ENCODE measurements at places on chromosomes 12 and 14.

- DNase-seq: no peak
Observed at GRCh38 chr12:130873825-130874224, 2.0 kb downstream of the RAN start.

GRCh38 chr12:117125272-117125613 lies 26.0 kb upstream of the TESC start:
- DNase-seq: no peak

DNA sequence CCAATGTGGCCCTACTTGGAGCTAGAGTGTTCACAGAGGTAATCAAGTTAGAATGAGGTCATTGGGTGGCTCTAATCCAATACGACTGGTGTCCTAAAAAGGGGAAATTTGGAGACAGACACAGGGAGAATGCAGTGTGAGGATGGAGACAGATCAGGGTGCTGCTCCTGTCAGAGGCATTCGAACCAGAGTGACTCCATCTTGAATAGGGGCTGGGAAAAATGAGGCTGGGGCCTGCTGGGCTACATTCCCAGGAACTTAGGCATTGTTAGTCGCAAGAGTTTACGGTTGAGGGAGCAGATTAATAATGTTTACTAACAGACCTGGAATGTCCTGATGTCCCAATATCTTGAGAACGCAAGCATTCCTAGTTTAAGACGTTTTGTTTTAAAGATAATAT lies 20.2 kb downstream of the TNFAIP2 start:
- no peak for DNase-seq

DNA sequence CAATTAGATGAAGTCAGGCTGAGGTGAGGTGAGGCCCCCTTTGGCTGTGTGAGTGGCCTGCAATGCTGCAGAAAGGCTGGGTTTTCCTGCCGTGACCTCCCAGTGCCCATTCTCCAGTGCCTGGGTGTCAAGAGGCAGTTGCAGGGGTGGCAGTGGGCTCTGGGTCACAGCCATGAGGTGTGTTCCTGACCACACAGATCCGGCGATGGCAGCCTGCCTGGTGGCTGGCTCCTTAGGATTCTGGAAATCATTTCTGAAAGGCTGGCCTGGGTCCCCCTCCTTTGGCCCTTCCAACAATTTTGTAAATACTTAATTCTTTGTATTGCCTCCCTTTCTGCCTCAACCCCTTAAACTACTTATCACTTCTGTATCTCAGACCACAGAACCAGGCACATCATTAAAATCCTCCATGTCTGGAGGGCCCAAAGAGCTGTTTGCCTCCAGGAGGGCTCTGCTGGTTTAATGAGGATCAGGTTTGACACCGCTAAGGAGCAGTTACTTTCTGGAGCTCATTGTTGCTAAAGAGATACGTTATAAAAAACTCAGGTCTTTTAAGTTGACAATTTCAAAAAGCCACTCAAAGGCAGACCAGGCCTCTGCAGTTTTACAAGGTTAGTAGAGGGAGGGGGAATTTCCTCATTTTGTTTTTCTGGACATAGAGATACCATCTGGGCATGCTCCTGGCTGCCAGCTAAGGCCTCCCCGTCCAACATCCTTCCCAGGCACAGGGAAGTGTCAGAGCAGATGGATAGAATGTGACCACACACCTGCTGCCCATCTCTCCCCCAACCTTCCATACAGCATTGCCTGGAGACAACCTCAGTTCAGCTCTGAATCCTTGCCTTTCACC lies 204.4 kb downstream of the FOXN3 start:
- no peak for DNase-seq

DNA sequence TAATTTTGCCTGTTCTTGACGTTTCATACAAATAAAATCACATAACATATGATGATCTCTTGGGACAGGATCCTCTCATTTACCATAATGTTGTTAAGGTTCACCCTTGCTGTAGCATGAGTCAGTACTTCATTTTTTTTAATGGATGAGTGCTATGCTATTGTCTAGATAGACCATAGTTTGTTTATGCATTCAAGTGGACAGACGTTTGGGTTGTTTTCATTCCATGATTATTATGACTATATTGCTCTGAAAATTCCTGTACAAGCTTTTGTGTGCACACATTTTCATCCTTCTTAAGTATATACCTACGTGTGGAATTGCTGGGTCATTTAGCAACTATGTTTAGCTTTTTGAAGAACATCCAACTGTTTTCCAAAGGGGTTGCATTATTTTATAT lies 325.6 kb upstream of the TMEM132C start:
- DNase-seq: no peak

DNA sequence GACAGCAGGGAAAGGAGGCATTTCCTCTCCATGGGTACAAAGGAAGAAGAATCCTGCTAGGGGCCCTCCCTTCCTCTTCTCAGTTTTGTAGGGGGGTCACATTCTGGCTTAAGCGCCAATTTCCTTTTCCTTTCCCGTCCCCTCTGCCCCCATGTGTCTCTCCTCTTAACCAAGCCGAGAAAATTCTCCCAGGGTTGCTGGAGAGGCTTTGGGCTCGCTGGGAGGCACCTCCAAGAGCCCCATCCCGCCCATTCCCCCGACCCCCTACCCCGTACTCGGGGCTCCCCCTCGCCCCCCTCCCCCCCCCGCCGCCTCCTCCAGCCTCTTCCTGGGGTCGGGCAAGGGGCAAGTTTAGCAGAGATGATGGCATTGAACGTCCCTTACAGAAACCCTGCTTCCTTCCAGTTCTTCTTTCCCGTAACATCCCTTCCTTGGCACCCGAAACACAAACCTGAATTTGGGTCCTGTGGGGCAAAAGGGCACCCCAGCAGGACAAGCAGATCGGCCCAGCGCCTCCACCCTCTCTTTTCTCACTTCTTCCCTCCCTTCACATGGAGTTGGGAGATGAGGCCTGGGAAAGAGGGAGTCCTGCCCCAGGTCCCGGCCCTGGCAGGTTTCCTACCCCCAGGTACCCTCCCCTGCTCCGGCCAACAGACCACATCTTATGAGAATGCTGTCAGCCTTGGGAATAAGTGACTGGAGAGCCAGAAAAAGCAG lies 13.7 kb downstream of the PLEKHG6 start:
- DNase-seq: no peak

Data from OCI-M1 (cell line).